ENCODE measurements at places on chromosomes 5 and 9. TPM values are rescaled to one million over a fixed set of nuclear protein-coding genes. Genes with fewer than 3 reads are reported as not detected.

Gene ZDHHC11
- 11.5 TPM for polyA plus RNA-seq

Gene GRAMD2B
- polyA plus RNA-seq = 12.0 TPM

Gene ADAMTSL1
- 15.8 TPM for polyA plus RNA-seq

Gene SPATA31A3
- polyA plus RNA-seq = not detected

Gene GABRA1
- not detected for polyA plus RNA-seq

Gene IRX2
- polyA plus RNA-seq = 0.10 TPM

Gene SRA1
- polyA plus RNA-seq = 23.1 TPM

Gene FST
- 47.5 TPM for polyA plus RNA-seq

Gene STK10
- 15.8 TPM for polyA plus RNA-seq

Gene SLC44A1
- 16.4 TPM for polyA plus RNA-seq

Gene FRRS1L
- 1.2 TPM for polyA plus RNA-seq

Gene NR4A3
- 0.73 TPM for polyA plus RNA-seq

Gene RNF224
- polyA plus RNA-seq = 0.83 TPM

Gene ANGPTL2
- polyA plus RNA-seq = 86.3 TPM

Gene FAXDC2
- polyA plus RNA-seq = 15.2 TPM

Gene LEAP2
- 1.2 TPM for polyA plus RNA-seq

Gene MYOZ3
- 13.4 TPM for polyA plus RNA-seq

Gene SLC6A18
- polyA plus RNA-seq = not detected

Gene DPP7
- polyA plus RNA-seq = 24.6 TPM

Gene SELENOP
- polyA plus RNA-seq = 177 TPM

Gene PCDHA9
- 0.07 TPM for polyA plus RNA-seq

Gene PLAC8L1
- not detected for polyA plus RNA-seq

Gene MPDZ
- 43.5 TPM for polyA plus RNA-seq

Gene FAM221B
- 0.08 TPM for polyA plus RNA-seq

Gene ARL10
- polyA plus RNA-seq = 9.1 TPM

Gene NUTM2G
- 0.21 TPM for polyA plus RNA-seq

Gene C9orf50
- 0.17 TPM for polyA plus RNA-seq

Gene PCDHGA4
- 1.8 TPM for polyA plus RNA-seq

Gene SLC36A1
- 17.4 TPM for polyA plus RNA-seq

Gene PANK3
- 39.5 TPM for polyA plus RNA-seq

Gene VCAN
- polyA plus RNA-seq = 258 TPM

Gene FBLL1
- 0.56 TPM for polyA plus RNA-seq

Gene PCDHB1
- 0.08 TPM for polyA plus RNA-seq

Gene HOMER1
- polyA plus RNA-seq = 26.0 TPM

Gene CKMT2
- polyA plus RNA-seq = 78.6 TPM

Gene TARS1
- polyA plus RNA-seq = 86.1 TPM

Gene LCN12
- polyA plus RNA-seq = 0.43 TPM

Gene PDE6A
- polyA plus RNA-seq = 0.07 TPM

Gene MED22
- 21.1 TPM for polyA plus RNA-seq

Gene PCSK5
- 22.1 TPM for polyA plus RNA-seq

Gene SUSD3
- 4.3 TPM for polyA plus RNA-seq

Gene PSMB7
- 179 TPM for polyA plus RNA-seq

Gene OR1J1
- polyA plus RNA-seq = not detected

Gene BAAT
- 0.80 TPM for polyA plus RNA-seq

Gene SLIT3
- polyA plus RNA-seq = 7.7 TPM

Gene KCNV2
- polyA plus RNA-seq = 0.09 TPM

Gene LCN15
- polyA plus RNA-seq = 0.50 TPM

Gene IL9
- polyA plus RNA-seq = not detected

Gene CATSPER3
- 0.57 TPM for polyA plus RNA-seq

Gene GPR21
- not detected for polyA plus RNA-seq

Gene PCDHB13
- 3.6 TPM for polyA plus RNA-seq

Gene PNPLA7
- polyA plus RNA-seq = 1.6 TPM

Gene SHB
- 5.2 TPM for polyA plus RNA-seq

Gene NHP2
- polyA plus RNA-seq = 87.4 TPM

Gene ADAMTS19
- 16.2 TPM for polyA plus RNA-seq

Gene EQTN
- not detected for polyA plus RNA-seq

Gene MYORG
- 18.7 TPM for polyA plus RNA-seq

Gene TEX48
- not detected for polyA plus RNA-seq

Gene TLX3
- polyA plus RNA-seq = not detected

Gene NPDC1
- polyA plus RNA-seq = 49.3 TPM

Measured in muscle of back (tissue), 13 donors.